ENCODE measurements at places on chromosomes 11 and 22. TPM values are rescaled to one million over a fixed set of nuclear protein-coding genes. Genes with fewer than 3 reads are reported as not detected.

GRCh38 chr11:10762913-10763421 lies 11.9 kb downstream of the CTR9 start:
- DNase-seq: no peak

The BDNF gene
- total RNA-seq: not detected

DNA sequence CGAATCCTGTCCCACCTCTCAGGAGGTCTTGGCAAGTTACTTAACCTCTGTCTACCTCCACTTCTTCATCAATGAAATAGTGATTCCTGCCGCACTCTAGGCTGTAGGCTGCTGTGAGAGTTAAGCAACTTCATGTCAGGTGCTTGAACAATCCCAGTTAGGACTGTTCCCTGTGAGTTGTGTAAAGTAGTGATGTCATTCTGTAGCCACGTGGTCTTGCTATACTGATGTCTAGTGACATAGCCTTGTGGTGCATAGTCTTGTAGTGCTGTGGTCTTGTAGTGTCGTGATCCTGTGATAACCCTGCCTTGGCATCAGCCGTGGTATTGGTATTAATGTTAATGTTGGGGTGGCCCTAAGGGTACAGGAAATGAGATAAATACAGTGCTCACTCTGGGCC lies 30.3 kb upstream of the PRR5 start:
- no peak for DNase-seq

The MGAT3 gene
- 34.1 TPM for total RNA-seq

DNA sequence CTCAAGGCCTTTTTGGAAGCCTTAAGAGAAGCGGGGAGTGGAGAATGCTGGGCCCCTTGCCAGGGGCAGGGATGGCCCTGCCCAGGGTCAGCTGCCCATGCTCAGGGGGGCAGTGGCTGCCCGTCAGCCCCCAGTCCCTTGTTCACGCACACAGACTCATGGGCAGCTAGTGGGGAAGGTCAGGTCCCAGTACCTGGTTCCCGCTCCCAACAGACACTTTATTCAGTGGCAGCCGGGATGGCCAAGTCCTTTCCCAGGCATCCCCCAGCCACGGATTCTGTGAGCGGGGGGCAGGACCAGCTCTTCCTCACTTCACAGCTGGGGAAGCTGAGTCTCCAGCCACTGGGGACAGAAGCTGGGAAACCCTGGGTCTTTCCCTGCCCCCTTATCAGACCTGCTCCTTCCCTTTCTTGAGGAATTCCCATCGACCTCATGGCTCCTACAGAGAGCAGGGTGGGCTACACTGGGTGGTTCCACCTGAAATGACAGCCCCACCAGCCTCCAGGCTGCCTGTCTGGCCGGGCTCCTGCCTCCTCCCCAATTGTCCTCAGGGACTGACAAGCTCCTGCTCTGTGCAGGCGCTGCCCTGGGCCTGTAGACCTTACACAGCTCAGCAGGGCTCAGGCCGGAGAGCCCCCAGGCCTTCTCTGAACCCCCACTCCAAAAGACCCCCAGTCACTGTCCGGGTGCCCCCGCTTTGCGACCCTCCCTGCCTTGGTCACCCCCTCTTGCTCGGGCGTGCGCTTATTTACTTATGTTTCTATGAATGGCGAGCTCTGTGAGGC lies 61.0 kb upstream of the FGF3 start:
- DNase-seq: no peak

- DNase-seq: no peak
Measured at GRCh38 chr11:125740617-125741016, 5.5 kb upstream of the PATE1 start.

The NCF4 gene
- 121 TPM for total RNA-seq

DNA sequence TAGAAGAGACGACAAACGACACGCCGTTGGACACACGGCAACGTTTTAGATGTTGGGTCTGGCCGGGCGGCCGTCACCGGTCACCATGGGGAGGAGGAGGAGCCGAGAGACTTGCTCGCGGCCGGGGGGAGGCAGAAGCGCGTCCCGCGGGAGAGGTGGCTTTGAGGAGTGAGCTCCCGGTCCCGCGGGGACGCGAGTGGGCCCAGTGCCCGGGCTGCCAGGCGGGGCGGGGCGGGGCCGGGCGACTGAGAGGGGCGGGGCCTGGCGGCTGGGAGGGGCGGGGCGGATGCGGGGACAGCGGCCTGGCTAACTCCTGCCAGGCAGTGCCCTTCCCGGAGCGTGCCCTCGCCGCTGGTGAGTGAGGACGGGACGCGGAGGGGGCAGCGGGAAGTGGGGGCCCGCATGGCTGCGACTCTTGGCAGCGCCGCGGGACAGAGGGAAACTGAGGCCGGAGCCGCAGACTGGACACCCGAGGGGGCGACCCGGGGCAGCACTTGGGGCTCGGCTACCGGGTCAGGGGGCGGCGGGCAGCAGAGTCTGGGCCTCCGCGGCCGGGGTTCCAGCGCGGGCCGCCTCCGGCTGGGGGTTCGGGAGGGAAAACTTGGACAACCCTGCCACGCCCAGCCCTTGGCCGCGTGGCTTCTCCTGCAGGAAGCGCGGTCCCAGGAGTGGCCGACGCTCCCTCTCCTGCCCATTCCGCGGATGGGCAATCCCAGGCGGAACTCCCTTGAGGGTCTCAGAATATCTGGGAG lies at the start of gene TSPO:
Gene TSPO, plus strand, starts transcription at position 309 of the 752 bp plus-strand sequence. CDS start 7,680 bp downstream, outside the sequence.
- DNase-seq: peak; percentile 27
